ENCODE measurements at places on chromosomes 1 and 21.

DNA sequence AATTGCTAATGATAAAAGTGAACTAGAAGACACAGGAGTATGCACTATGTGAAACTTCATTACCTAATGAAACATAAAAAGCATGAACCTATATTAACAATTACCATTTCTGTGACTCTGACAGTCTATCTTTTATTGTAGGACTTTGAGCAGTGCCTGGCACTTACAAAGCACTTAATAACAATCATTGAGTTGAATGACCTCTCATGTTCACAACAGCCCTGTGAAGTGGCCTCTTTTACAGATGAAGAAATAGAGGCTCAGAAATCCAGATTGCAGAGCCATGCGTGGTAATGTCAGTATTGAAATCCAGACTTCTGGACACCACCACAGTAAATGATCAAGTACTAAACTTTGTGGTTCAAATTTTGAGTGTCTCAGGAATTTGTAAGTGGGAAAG, 326.4 kb downstream of the NTNG1 start:
- H3K36me3 ChIP-seq = no peaks in the 10 kb centered on the region
- no peaks in the 10 kb centered on the region for H3K4me1 ChIP-seq
- H3K4me3 ChIP-seq = no peak overlapping the region

DNA sequence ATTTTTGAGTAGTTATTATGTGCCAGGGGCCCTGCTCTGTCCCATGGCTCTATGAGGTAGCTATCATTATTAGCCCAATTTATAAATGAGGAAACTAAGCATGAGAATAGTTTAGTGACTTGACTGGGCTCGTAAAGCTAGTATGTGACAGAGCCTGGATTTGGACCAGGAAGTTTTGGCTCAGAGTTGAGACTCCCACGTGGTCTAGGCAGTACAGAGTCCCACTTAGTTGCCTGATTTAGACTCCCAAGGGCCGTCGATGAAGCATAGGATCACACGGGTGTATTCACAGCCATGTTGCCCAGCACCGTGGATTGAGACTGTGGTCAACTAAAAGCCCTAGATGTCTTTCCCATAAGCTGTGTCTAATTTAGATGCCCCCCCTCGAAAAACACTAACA, 81.7 kb downstream of the DDX20 start:
- H3K4me1 ChIP-seq = no peaks in the 10 kb centered on the region
- H3K4me3 ChIP-seq = no peak overlapping the region
- DNase-seq = no peak
- H3K27ac ChIP-seq = no peak overlapping the region

DNA sequence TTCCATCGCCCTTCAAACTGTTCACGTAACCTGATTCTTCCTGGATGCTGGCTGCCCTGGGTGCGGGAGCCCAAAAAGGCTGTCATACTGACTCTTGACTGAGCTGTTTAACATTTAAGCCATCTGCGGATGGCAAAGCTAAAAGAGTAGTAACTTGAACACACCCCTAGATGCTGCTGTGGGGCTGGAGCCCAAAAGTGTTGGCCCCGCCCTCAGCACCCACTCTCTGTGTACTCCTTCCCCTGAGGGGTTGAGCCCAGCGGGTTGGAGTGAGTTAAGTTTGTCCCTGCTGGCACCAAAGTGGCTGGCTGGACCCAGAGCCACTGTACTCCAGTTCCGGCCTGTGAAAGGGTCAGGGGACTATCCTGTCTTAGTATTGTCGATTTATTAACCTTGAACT, 640.6 kb downstream of the PTPRU start:
- H3K4me3 ChIP-seq = no peak overlapping the region
- peak; percentile 19 for DNase-seq
- H3K4me1 ChIP-seq = no peaks in the 10 kb centered on the region

- no peak overlapping the region for H3K4me3 ChIP-seq
- no peak overlapping the region for H3K27ac ChIP-seq
- H3K4me1 ChIP-seq = no peaks in the 10 kb centered on the region
- DNase-seq = no peak
- H3K27me3 ChIP-seq = no peaks in the 10 kb centered on the region
Measured at GRCh38 chr1:157937744-157938143, 55.7 kb upstream of the KIRREL1 start.

- no peak for DNase-seq
- H3K27me3 ChIP-seq = no peaks in the 10 kb centered on the region
- no peak overlapping the region for H3K4me3 ChIP-seq
- no peak overlapping the region for H3K27ac ChIP-seq
Measured at GRCh38 chr1:231519166-231519565, 9.3 kb upstream of the TSNAX start.

GRCh38 chr1:114517348-114517747, 6.3 kb upstream of the TRIM33 start:
- no peaks in the 10 kb centered on the region for H3K36me3 ChIP-seq
- H3K27ac ChIP-seq = no peak overlapping the region
- no peaks in the 10 kb centered on the region for H3K27me3 ChIP-seq
- DNase-seq = no peak

DNA sequence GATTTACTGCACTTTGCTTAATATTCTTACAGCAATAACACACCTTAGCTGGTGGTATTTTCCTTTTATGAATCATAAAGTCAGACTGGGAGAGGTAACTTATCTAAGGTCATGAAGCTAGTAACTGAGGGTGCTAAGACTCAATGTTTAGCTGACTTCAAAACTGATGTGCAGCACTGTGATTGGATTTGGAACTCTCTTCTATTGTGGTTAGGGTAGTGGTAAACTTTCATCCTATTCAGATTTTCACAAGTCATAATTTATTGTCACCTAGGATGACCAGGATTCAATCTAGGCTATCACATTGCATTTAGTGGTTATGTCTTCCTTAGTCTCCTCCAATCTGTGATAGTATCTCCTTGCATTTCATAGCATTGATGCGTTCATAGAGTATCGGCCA, 18.9 kb downstream of the EPB41 start:
- H3K27ac ChIP-seq = no peak overlapping the region
- no peak for DNase-seq
- no peak overlapping the region for H3K4me3 ChIP-seq
- no peaks in the 10 kb centered on the region for H3K27me3 ChIP-seq
- H3K4me1 ChIP-seq = peaks cover 7% of the 10 kb centered on the region

DNA sequence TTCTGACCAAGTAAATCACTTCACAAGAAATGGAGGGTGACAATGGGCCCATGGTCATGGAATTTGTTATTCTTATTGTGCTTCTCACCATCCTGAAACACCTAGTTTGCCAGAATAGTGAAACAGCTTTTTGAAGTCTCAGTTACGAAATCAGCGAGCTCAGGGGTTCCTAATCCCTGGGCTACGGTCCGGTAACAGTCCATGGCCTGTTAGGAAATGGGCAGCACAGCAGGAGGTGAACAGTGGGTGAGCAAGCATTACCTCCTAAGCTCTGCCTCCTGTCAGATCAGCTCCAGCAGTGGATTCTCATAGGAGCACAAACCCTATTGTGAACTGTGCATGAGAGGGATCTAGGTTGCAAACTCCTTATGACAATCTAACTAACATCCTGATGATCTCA, 1356.3 kb downstream of the KCNT2 start:
- H3K36me3 ChIP-seq = no peaks in the 10 kb centered on the region
- H3K27ac ChIP-seq = no peak overlapping the region
- no peak for DNase-seq
- no peaks in the 10 kb centered on the region for H3K4me1 ChIP-seq
- no peak overlapping the region for H3K4me3 ChIP-seq
- H3K27me3 ChIP-seq = no peaks in the 10 kb centered on the region

DNA sequence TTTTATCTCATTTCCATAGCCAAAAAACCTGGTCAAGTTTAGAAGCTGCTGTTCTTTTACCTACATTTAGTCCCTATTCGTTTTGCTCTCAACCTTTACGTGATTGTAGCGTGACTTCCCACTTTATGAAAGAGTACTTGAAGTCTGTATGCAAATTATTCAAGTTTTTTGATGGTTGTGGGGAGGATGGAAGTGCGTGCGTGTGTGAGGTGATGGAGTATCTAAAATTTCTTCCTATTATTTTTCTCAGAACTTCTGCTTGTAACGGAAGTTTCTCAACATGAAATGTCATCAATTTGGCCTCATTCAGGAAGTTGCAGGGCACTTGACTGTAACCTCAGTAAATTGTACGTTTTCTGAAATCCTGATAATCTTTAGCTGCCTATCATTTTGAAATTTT, 64.0 kb downstream of the SAMSN1 start:
- no peak overlapping the region for H3K27ac ChIP-seq
- H3K4me1 ChIP-seq = no peaks in the 10 kb centered on the region
- no peak for DNase-seq
- H3K4me3 ChIP-seq = no peak overlapping the region
- no peaks in the 10 kb centered on the region for H3K27me3 ChIP-seq
- no peaks in the 10 kb centered on the region for H3K36me3 ChIP-seq

- no peak overlapping the region for H3K4me3 ChIP-seq
- no peaks in the 10 kb centered on the region for H3K4me1 ChIP-seq
- H3K36me3 ChIP-seq = no peaks in the 10 kb centered on the region
- no peak overlapping the region for H3K27ac ChIP-seq
- no peak for DNase-seq
- H3K27me3 ChIP-seq = no peaks in the 10 kb centered on the region
Measured at GRCh38 chr1:244324176-244324883, 127.4 kb downstream of the ADSS2 start.
